NCI-H1105 treated with DMSO at 0.1 percent for 48 hours (cell line): ENCODE measurements at places on chromosomes 1 and 21.

GRCh38 chr1:81936853-81937252, 136.1 kb downstream of the ADGRL2 start:
- DNase-seq, result no peak

GRCh38 chr21:44919913-44920693, 596 bp downstream of the ITGB2 start:
- DNase-seq, result no peak

DNA sequence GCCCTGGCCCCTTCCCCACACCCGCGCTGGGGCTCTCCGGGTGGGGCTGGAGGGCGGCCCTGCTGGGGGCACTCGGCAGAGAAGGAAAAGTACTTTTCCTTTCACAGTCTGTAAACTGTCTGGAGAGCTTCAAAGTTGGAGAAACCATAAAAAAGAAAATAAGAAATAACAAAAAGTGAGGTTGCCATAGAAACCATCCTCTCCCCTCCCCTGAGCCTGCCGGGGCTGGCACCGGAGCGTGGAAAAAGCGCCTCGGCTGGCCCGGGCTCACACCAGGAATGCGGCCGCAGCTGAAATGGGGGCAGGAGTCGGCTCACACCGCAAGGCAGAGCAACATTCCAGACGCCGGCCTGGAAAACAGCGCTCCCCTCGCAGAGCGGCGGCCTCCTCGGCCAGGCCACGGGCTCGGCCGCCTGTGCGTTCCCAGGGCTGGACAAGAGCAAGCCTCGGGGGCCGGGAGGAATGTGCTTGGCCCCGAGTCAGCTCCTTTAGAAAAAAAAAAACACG, 69.2 kb downstream of the MORN1 start:
- DNase-seq, result no peak

DNA sequence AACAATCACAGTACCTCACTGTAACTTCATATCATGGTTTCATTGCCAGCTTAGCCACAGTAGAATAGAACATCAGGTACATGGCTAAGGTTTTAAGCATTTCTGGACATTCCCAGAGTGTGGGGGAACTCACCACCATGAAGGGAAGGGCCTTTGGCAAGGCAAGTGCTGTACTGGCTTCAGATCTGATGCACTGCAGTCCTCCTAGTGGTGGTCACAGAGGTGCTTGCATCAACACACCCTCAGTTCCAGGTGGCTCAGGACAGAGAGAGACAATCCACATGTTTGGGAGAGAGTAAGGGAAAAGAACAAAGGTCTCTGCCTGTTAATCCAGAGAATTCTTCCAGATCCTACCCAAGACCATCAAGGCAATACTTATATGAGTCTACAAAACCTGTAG, 528.4 kb upstream of the RGS18 start:
- no peak for DNase-seq

GRCh38 chr1:78142736-78143135, 97.0 kb downstream of the GIPC2 start:
- no peak for DNase-seq

DNA sequence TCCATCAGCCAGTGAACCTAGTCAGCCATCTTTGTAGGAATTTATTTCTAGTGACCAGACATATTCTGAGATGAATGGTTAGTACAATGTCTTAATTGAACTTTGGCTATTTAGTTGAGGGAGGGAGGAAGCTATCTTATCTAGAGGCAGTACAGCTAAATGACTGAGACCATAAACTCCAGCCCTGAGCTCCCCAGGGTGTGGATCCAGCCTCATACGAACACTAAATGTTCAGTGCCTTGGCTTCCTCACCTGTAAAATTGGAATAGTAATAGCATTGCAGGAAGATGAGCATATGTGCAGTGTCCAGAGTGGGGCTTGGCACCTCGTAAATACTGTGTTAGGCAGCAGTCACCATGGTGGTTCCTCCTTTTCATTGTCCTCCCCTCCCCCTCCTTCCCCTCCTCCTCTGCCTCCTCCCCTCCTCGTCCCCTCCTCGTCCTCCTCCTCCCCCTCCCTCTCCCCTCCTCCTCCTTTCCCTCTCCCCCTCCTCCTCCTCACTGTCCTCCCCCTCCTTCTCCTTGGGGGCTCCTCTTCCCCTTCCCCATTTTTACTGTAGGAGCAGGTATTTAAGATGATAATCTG, 108.2 kb downstream of the GALNT2 start:
- no peak for DNase-seq
